ENCODE measurements at places on chromosomes 3 and 15.

DNA sequence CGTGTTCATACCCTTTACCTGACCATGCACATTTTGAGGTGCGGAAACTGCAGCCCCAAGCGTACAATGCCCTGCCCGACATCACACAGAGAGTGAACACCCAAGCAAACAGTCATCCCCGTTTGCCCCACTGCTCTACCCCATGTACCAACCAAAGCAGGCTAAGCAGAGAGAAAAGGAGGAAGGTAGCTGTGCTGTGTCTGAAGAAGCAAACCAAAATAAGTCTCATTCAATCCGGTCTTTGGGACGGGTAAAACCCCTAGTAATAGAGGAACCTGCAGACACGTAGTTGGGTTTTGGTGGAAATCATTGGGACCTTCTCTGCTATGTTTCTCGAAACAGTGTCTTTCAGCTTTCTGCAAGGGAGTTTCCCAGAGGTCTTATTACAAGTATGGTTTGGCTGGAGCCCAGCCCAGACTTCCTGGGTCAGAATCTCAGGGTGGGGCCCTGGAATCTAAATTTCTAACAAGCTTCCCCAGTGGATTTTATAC lies 164.6 kb upstream of the HES1 start:
- DNase-seq, result no peak

GRCh38 chr3:159187232-159187631 lies 385.4 kb downstream of the MFSD1 start:
- no peak for DNase-seq

- no peak for DNase-seq
Observed at GRCh38 chr15:66389859-66390381, 3.2 kb downstream of the MAP2K1 start.

GRCh38 chr15:59838900-59839299 lies 149.8 kb upstream of the BNIP2 start:
- DNase-seq, result no peak

- DNase-seq, result no peak
Observed at GRCh38 chr3:10340046-10340445, 19.1 kb upstream of the SEC13 start.

- no peak for DNase-seq
Observed at GRCh38 chr15:69624816-69625215, 172.2 kb downstream of the RPLP1 start.

DNA sequence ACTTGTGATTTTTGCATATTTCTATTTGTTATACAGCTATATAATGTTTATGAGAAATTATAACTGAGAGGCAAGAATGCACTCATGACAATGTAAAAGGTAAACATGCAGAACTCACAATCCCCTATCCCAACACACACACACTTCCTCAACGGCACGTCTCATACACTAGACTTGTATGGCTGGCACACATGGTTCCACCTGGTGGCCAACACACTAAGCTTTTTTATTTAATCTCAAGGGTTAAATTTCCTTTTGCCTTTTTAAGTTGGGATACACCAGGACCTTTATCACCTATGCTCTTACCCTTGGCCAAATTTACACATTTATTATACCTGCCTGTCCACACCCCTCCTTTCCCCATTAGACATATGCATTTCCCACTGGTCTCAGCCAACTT lies 88.6 kb upstream of the PSMD6 start:
- no peak for DNase-seq

DNA sequence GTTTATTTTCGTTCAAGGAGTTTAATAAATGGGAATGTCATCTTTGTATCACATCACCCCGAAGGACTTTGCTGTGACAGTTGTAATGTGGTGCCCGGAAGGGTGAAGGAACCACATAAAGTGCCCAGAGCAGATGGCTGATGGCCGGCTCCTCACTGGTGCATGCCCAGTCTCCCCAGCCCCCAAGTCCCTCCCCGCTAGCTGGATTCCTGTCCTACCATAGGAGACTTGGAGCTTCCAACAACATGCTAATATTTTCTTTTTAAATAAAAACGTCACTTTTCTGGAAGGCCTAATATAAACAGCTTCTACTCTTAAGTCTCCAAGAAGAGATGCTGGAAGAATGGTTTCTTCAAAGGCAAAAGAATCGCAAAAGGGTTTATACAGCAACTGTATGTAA lies 273.9 kb upstream of the LRTM1 start:
- no peak for DNase-seq

DNA sequence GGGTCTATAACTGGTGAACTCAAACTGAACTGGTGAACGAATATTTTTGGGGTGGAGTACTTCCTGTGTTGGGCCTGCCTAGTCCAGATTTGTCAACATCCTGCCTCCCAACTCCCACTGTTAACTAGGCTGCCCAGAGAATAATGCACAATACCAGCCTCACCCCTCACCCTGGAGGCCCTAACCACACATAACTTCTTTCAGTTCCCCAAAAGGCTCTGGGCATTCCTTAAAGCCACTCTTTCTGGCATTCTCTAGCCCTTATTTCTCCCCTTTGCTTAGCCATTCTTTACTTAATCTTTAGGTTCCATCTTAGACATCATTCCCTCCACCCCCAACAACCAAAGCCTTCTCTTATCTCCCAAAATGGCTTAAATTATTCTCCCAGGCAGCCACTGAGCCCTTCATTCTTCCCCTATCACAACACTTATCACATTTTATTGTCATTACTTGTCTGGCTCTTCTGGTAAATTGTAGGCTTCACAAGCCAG lies 9.1 kb upstream of the SEC11A start:
- no peak for DNase-seq

DNA sequence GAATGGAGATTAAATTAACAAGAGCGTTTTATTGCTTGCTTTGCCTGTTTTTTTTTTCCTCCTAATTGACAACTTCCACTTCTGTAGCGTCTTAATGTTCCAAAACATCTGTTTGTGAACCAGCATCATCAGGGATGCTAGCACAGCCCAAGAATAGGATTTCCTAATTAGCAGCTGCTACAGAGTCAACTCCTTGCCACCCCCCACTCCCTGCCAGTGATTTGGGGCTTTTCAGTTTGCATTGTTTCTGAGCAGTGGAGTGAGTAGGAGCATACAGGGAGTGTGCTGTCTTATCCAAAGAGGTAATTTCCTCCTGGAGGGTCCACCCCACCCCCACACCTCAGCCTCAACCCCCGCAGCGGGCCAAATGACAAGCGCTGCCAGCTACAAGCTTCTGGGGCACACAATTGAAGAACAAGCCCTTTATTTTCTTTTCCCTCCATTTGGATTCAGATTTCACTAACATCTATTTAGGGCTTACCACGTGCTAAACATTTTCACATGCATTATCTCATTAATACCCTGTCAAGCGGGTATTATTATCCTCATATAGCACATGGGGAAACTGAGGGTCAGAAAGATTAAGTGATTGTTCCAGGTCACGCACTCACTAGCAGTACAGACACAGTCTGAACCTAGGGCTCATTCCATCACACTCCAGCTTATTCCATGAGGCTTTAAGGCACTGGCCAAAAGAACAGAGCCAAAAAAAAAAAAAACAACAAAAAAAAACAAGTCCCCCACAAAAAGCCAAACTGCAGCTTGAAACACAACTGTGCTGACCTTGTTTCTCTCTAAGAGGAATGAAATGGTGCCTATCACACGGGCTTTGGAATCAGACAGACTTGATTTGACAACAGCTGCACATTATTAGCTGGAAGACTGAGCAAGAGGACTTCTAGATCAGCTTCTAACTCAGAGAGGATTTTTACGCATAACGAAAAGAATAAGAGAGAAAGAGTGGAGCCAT lies 16.4 kb downstream of the HEG1 start:
- no peak for DNase-seq

- DNase-seq, result no peak
Observed at GRCh38 chr3:46895204-46895660, 17.7 kb downstream of the PTH1R start.

DNA sequence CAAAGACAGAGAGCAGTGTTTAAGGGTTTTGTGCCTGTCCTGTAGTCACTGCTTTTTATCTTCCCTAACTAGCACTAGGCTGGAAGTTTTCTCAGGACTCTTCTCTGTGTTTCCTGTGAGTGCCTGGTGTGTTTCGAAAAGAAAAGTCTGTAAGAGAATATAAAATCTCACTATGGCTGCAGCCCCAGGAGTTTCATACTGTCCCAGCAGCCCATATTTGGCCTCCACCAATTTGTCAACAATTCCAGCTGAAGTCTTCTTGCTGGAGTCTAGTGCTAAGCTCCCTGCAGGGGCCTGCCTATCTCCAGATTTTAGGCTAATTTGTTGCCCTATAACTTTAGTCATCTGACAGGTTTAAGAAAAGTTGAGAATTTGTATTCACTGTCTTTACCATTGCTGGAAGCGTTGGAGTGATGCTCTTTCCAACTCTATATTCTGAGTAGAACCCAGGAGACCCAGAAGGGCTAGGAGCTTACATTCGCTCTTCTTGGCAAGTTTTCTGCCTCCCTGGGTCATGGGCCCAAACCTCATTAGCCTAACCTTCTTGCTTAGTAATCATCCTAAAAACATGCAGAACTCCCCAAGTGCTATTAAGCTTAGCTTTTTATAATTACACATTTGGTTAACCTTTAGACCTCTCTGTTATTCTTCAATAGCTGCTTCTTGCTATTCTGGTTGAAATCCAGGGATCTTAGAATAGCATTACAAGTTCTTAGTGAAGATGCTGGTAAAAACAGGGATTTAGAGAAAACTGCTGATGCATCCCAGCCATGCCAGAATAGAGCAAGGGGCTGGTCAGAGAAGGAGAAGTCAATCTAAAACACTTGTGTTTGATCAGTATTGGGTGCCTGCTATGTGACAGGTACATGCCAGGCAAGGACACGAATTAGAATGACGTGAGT lies 283.1 kb downstream of the NEK10 start:
- DNase-seq, result no peak

GRCh38 chr3:138408751-138409570 lies 25.5 kb upstream of the ESYT3 start:
- DNase-seq, result no peak

DNA sequence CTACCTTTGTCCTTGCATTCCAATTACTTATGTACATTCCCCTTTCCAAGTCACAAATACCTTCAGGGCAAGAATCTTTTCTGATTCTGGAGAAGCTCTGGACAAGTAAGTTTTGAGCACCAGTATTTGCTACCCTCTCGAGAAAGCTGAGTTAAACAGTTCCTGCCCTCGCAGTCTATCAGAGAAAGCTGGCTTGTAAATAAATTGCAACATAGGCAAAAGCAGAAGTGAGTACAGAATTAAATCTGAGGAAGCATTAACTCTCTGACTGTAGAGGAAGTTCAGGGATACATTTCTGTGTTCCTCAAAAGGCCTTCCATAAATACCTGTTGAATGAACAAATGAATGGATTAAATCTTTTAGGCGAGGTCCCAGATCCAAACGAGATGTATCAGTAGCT lies 1.2 kb downstream of the OSBPL11 start:
- peak; percentile 32 for DNase-seq

DNA sequence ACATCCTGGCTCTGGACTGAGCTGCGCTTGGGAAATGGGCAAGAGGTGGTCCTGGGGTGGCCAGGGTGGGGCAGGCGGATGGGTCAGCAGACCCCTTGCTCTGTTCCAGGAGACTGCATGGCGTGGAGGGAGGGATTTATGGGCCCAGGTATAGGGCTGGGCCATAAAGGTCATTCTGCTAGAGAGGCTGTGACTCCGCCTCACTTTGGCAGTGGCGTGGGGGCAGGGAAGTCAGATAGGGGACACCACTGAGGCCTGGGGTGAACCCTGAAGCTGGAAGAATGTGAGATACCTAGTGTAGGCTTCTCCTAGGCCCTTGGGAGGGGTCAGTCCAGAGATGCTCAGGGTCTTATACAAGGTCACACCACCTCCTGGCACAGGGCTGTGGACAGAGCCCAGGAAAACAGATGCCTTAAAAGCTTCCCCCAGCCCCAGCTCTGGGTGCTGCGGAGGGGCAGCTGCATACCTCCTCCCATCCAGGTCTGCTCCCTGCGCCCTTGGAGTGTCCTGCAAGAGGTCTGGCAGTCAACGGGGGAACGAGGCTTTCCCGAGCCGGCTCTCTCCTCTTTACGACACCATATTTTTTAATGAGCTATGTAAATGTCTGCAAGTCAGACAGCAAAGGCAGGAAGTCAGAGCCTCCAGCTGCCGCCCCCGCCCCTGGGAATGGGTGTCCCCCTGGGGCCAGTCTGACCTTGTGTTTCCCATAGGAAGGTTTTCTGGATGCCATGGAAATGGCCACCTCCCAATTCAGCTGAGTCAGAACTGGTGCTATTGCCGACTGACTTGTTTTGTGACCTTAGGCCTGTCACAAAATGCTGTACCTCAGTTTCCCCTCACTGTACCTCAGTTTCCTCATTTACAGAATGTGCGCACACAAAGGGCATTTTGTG lies 26.3 kb downstream of the LINGO1 start:
- DNase-seq, result no peak

GRCh38 chr3:156772588-156773206 lies 53.5 kb upstream of the LEKR1 start:
- no peak for DNase-seq

DNA sequence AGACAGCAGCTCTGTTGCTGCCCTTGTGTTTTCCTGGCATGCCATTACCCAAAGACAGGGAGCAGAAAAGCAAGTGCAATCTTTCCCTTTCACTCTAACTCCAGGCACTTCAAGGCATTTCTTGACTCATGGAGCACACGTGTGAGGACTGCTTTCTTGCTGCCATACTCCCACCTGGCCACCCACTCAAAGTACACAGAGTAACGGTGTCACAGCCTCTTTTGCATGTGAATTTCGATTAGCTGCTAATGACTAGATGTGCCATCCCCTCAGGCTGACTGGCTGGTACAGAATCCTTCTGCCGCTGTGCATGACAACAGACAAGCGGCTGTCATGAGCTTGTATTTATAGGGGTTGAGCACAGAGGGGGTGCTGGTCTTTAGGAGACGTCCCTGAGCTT lies 380.6 kb downstream of the CTNNB1 start:
- peak; percentile 71 for DNase-seq

DNA sequence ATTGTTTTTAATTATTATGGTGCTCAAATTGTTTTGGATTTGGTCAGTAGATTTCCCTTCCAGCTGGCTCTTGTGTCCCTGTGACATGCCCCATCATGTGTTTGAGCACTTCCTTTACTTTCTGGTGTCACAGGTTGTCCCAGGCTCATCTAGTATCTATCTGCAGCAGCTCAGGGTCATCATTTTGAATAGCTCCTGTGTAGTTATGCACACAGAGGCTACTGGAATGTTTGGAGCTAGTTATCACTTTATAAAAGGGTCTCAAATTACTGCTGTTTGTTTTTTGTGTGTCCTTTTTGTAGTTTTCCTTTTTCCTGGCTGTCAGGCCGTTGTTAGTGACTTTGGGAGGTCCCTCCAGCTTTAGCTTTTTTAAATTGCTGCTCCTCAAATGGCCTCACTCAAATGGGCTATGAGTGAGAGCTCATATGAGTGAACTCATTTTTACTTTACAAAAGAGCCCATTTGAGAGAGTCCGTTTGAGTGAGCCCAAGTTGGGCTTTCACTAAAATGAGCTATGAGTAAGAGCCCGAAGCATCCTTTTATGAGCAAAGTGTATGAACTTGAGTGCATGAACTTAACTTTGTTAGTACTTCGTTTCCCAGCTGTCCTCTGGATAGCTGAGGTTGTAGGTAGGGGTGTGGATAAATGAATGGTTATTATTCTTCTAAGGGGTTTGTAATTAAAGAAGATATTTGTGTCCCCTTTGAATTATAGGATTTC lies 43.8 kb downstream of the SQOR start:
- no peak for DNase-seq

- no peak for DNase-seq
Observed at GRCh38 chr15:95292785-95293450, 1037.6 kb upstream of the NR2F2 start.

Data from putamen (tissue), 1 donor.